Occipital lobe (tissue), 3 donors: ENCODE measurements at places on chromosomes 2 and 18. TPM values are rescaled to one million over a fixed set of nuclear protein-coding genes. Genes with fewer than 3 reads are reported as not detected.

Gene ACTR1B
- total RNA-seq, result 27.1 TPM

Gene NDUFS1
- total RNA-seq, result 127 TPM

Gene PARD6G
- total RNA-seq, result 9.5 TPM

Gene EMILIN1
- total RNA-seq, result 4.5 TPM

Gene LGALSL
- total RNA-seq, result 53.7 TPM

Gene SLC39A10
- total RNA-seq, result 154 TPM

Gene UGT1A5
- not detected for total RNA-seq

Gene TAF4B
- total RNA-seq, result 4.7 TPM

Gene ACVR2A
- 125 TPM for total RNA-seq

Gene MDH1B
- total RNA-seq, result 2.5 TPM

Gene SPATA3
- total RNA-seq, result not detected

Gene KCTD18
- total RNA-seq, result 10.0 TPM

Gene GDF7
- 0.16 TPM for total RNA-seq

Gene OTX1
- 2.5 TPM for total RNA-seq

Gene IL18R1
- under 0.01 TPM for total RNA-seq

Gene RGPD3
- 0.94 TPM for total RNA-seq

Gene ITGB6
- total RNA-seq, result 0.16 TPM

Gene ALPI
- total RNA-seq, result not detected

Gene SERPINB2
- total RNA-seq, result 0.62 TPM

Gene OR6B2
- total RNA-seq, result not detected

Gene SNED1
- 3.3 TPM for total RNA-seq

Gene GPR55
- not detected for total RNA-seq

Gene CYS1
- total RNA-seq, result 2.0 TPM

Gene NXPH2
- total RNA-seq, result 30.4 TPM

Gene DSG1
- 0.16 TPM for total RNA-seq

Gene HRH4
- total RNA-seq, result not detected

Gene AMER3
- 32.8 TPM for total RNA-seq

Gene TUBA4B
- total RNA-seq, result not detected

Gene PID1
- 46.2 TPM for total RNA-seq

Gene IRS1
- total RNA-seq, result 13.9 TPM

Gene AQP12B
- total RNA-seq, result not detected

Gene ZNF396
- total RNA-seq, result 5.0 TPM

Gene IL1F10
- total RNA-seq, result not detected

Gene SOS1
- total RNA-seq, result 32.1 TPM

Gene ALK
- 0.78 TPM for total RNA-seq

Gene SERPINB13
- total RNA-seq, result not detected
